ENCODE measurements at places on chromosomes 16 and 17.

- no peak for DNase-seq
Measured at GRCh38 chr16:27169511-27170071, 33.7 kb upstream of the KDM8 start.

DNA sequence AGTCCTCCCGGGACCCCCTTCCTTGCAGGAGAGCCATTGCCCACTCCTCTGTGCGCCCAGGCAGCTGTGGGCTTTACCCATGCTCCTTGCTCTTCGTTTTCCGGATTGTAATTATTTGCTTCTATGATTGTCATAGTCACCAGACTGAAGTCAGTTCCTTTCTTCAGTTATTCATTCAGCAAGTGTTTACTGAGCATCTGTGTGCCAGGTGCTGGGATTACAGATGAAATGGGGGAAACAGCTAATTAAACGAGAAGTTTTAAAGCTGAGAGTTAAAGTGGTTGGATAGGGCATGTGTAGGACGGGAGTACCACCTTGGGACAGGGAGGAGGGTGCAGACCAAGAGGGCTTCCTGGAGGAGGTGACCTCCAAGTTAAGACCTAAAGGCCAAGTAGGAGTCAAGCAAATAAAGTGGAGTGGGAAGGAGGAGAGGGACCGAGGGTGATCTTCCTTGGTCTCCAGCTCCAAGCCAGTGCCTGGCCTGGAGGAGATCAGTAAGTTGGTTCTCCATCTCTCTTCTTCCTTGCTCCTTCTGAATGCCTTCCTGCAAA, 126.6 kb downstream of the OR1D5 start:
- no peak for DNase-seq

- DNase-seq = no peak
Measured at GRCh38 chr17:30290696-30291542, 825 bp downstream of the BLMH start.

DNA sequence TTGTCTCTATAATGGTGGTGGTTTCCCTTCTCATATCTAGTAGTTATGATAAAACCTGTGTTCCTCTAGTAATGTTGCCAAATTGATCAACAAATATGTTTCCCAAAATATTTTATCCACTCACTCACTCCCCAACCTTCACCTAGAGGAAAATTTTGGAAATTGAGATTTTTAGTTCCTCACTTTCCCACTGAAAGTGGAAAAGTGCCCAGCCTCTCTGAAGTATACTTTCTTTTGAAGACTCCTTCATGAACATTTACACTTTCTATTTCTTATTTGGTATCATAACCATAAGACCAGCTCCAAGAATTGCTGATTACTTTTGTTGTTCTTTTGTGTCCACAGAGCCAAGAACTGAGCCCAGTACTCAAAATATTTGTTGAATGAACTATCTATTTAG, 5.1 kb upstream of the CENPV start:
- DNase-seq = no peak

- DNase-seq = no peak
Measured at GRCh38 chr17:11485336-11486100, 112.8 kb upstream of the DNAH9 start.

- no peak for DNase-seq
Measured at GRCh38 chr16:80938004-80938878, 68.4 kb downstream of the CMC2 start.

DNA sequence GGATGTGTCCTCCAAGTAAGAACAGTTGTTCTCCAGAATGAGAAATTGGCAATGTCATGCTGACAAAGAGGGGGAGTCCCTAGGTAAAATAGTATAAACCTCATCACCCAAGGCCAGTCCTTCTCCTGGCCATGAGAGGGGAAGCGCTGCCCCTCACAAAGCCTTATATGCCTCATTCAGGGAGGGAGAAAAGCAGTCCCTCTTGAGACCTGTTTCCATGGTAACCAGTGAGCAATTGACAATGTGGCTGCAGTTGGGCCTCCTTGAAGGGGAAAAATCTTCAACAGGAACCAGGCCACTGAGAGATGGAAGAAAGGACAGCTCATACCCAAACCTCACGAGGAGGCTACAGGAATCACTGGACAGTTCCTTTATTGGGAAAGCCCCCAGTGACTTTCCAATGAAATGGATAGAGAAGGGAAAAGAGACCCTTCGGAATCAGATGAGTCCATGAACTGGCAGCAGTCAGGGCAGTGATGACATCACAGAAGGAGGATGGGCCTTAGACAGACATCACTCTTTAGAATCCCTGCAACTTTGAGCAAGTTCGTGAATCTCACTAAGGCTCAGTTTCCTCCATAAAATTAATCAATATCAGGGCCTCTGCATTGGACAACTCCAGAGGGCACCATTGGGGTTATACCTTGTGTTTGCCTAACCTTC, 275.7 kb downstream of the TOX3 start:
- DNase-seq = no peak

- DNase-seq = no peak
Measured at GRCh38 chr16:17301593-17302135, 169.1 kb downstream of the XYLT1 start.

DNA sequence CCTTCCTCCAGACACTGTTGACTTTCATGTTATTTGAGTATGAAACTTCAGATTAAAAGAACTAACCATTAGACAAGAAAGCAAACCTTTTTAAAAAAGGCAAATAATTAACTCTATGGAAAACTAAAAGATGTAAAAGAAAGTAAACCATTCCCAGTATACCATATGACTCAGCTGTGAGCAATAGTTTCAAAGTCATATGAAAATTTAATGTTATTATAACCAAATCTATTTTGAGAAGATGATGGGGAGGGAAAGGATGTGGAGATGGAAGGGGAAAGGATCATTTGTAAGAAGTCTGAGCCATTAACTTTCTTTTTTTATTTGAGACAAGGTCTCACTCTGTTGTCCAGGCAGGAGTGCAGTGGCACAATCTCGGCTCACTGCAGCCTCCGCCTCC, 131.8 kb downstream of the IRX5 start:
- no peak for DNase-seq

- no peak for DNase-seq
Measured at GRCh38 chr16:51156807-51157200, 5.7 kb upstream of the SALL1 start.

DNA sequence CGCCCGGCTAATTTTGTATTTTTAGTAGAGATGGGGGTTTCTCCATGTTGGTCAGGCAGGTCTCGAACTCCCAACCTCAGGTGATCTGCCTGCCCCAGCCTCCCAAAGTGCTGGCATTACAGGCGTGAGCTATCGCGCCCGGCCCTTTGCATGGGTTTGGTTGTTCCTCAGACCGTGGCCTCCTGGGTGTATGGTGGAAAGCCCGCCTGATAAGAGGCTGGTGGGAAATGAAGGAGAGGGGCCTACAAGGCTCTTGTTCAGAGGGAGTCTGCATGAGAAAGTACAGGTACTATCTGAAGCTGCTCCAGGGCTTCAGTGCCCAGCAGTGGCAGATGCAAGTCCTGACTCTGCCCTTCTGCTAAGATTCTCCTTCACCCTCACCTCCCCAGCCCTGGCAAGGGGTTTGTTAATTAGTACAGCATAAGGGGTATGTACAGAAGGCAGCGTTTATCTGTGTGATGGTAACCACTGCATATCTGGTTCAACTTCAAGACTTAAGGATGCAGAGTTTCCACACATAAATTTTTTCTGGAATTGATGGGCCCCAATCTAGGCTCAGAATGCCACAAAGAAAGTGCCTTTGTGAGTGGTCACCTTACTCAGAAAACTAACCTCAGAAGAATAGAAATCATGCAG, 24.2 kb downstream of the GRB7 start:
- DNase-seq = no peak

DNA sequence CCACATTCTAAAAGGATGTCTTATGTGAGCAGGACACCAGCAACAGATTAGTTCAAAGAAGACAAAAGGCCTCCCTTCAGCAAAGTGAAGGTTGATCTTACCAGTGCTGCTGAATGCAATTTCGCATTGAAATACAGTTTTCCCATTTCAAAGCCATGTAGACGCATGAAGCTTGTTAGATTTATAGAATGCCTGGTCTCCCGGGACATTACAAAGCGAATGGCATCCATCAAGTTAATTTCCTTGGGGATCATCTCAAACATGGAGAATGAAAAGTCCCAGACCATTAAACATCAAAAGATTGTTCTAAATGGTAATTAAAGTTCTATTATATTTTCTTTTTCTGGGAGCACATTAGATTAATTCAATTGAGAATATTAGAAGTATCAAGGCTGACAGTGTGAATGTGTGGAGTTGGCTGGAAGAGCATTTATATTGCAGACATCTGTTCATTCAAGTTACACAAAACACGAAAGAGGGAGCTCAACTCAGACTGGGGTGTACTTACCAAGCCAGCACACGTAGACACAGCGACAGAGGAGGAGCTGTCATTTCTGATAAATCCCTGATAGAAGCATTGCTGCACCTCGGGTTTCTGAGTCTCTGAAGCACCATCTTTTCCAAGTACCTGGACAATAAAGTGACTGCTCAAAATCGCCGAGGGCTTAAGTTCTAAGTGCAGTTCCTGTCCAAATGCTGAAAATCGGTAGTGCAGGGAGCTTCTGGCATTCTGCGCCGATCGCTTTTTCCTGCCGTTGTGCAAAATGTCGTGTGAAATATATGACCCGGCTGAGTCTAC, 3.8 kb downstream of the ADAMTS18 start:
- no peak for DNase-seq

DNA sequence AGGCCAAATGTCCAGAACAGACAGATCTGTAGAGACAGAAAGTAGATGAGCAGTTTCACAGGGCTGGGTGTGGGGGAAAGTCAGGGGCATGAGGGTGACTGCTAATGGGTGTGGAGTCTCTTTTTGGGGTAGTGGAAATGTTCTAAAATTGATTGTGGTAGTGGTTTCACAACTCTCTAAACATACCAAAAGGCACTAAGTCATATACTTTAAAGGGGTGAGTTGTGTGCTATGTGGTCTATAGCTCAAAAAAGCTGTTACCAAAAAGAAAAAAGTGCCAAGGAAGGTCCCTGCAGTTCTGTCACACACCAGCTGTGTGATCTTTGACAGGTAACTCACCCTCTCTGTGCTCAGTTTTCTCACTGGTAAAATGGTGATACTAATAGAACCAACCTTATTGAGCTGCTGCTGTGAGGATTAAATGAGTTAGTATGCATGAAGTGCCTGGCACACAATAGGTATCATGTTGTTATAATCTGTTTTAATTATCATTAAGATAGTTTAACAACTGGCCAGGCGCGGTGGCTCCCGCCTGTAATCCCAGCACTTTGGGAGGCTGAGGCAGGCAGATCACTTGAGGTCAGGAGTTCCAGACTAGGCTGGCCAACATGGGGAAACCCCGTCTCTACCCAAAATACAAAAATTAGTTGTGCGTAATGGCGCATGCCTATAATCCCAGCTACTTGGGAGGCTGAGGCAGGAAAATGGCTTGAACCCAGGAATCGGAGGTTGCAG, 10.3 kb downstream of the ITGAX start:
- DNase-seq = no peak

- DNase-seq = no peak
Measured at GRCh38 chr17:4045487-4045886, 81.2 kb upstream of the ATP2A3 start.

DNA sequence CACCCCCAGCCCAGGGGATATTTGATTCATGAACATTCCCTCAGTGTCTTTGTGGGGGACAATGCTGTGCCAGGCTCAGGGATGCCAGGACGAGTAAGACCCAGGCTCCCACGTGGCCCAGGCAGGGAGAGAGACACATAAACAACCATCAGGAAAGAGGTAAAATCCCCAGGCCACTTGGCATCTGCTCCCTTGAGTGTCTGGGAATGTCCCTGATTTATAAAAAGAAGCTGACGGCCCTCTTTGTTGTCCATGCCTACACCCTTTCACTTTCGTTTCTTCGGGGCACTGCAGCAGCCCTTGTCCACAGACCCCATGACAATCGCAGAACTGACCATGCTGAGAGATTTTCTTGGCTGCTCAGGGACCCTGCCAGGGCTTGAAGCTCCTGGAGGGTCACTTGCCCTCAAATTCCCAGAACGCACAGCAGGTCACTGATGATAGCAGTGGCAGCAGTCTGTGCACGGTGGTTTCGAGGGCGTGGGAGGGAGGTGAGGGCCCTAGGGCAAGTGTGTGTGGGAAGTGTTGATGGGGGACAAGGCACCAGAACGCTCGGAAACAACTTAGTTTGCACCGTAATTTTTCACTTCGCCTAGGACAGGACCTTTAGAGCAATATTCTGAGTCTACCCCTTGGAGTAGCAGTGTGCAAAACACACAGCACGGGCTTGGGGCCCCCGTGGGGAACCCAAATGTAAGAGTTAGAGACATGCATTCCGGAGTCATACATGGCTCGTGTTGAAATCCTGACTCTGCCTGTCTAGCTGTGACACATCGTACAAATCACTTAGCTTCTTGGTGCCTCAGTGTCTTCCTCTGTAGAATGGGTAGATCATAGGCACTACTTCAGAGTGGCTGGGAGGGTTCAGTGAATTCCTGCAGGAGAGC, 4.7 kb downstream of the NOD2 start:
- no peak for DNase-seq

GRCh38 chr17:77409282-77410161, 268.8 kb downstream of the SEC14L1 start:
- no peak for DNase-seq

- no peak for DNase-seq
Measured at GRCh38 chr17:78049609-78050008, 78.9 kb downstream of the TMC6 start.

- DNase-seq = no peak
Measured at GRCh38 chr16:3610698-3611145, 684 bp downstream of the SLX4 start.

DNA sequence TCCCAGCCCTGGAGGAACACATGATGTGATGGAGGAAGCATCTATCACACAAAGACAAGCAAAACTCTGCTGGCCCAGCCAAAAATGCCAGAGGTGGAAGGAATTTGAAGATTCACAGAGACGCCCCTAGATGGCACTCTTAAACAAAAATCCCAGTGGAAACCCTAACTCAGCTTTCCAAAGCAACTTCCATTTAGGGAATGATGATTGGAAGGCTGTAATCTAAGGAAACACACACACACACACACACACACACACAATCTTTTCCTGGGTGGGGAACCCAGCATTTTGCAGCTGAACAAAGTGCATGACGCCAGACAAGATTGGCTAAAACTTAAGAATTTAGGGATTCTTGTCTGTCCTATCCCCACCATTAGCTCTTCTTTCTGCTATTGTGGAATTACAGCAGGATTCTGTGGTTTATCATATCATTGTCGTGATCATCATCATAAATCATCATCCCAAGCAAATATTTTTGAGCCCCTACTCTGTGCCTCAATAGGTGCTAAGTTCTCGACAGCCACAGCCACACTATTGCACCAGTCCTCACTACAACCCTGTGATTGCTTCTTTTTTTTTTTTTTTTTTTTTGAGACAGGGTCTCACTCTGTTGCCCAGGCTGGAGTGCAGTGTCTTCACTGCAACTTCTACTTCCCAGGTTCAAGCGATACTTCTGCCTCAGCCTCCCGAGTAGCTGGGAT, 1.6 kb upstream of the LDAF1 start:
- DNase-seq = no peak

GRCh38 chr17:62631936-62632924, 4.8 kb downstream of the MRC2 start:
- no peak for DNase-seq

GRCh38 chr17:83193336-83194185, 114.2 kb downstream of the METRNL start:
- DNase-seq = no peak

DNA sequence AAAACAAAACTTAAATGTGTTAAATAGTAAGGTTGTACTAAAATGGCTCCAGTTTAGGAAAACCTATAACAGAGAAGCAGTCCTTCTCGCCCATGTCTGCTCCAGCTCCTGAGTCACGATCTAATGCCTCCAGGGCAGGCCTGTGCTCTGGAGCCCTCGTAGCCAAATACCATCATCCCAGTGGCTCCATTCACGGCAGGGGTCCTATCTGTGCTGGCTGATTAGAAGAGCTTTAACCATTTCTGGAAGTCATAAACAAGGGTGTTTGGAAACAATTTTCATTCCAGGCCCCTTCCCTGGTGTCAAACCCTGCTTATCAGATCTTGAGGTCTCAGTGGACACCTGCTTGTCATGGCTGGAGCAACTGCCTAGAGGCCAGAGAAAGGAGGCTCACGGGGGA, 336.9 kb downstream of the SOX9 start:
- no peak for DNase-seq
